OCI-LY7 (cell line): ENCODE measurements at places on chromosomes 6 and 20. TPM values are rescaled to one million over a fixed set of nuclear protein-coding genes. Genes with fewer than 3 reads are reported as not detected.

Gene CCR6
- 0.10 TPM in 1 of 2 replicates, not detected in the other for total RNA-seq

Gene OOEP
- total RNA-seq, result not detected in 2 replicates

Gene LGSN
- total RNA-seq, result 0.26 and 0.76 TPM in 2 replicates

Gene PNLDC1
- total RNA-seq, result not detected in 2 replicates

Gene MAN1A1
- total RNA-seq, result 74.3 and 78.9 TPM in 2 replicates

Gene BPIFB2
- total RNA-seq, result not detected in 2 replicates

Gene MYLK4
- 0.24 and 0.36 TPM in 2 replicates for total RNA-seq

Gene RREB1
- 5.5 and 7.1 TPM in 2 replicates for total RNA-seq

Gene TBC1D32
- total RNA-seq, result 5.1 and 7.5 TPM in 2 replicates

Gene B3GAT2
- total RNA-seq, result not detected in 2 replicates

Gene HLA-DQB1
- total RNA-seq, result 16.5 and 20.9 TPM in 2 replicates

Gene KHDC1L
- total RNA-seq, result not detected in 2 replicates

Gene C4B
- 3.7 and 4.2 TPM in 2 replicates for total RNA-seq

Gene DAAM2
- total RNA-seq, result 0.41 and 1.1 TPM in 2 replicates

Gene MYMX
- total RNA-seq, result not detected in 2 replicates

Gene WTAP
- total RNA-seq, result 115 and 117 TPM in 2 replicates

Gene ACTL10
- total RNA-seq, result 5.1 and 5.6 TPM in 2 replicates

Gene FAM229B
- 6.2 and 8.2 TPM in 2 replicates for total RNA-seq

Gene PKHD1
- not detected in 2 replicates for total RNA-seq

Gene SLC32A1
- total RNA-seq, result not detected in 2 replicates

Gene CLVS2
- total RNA-seq, result not detected in 2 replicates

Gene GABRR1
- total RNA-seq, result not detected in 2 replicates

Gene PRSS16
- total RNA-seq, result 12.0 and 13.3 TPM in 2 replicates

Gene HLA-DMB
- 77.0 and 78.5 TPM in 2 replicates for total RNA-seq

Gene LINC00237
- total RNA-seq, result not detected in 2 replicates

Gene C6orf52
- total RNA-seq, result 1.0 TPM in 1 of 2 replicates, not detected in the other

Gene SLC17A9
- 8.1 and 13.2 TPM in 2 replicates for total RNA-seq

Gene GLP1R
- total RNA-seq, result not detected in 2 replicates

Gene PET117
- total RNA-seq, result 19.4 and 20.9 TPM in 2 replicates

Gene ARMH2
- total RNA-seq, result not detected in 2 replicates

Gene ISM1
- total RNA-seq, result not detected in 2 replicates

Gene SIM1
- total RNA-seq, result not detected in 2 replicates

Gene NINL
- 0.55 and 0.57 TPM in 2 replicates for total RNA-seq

Gene MCM9
- 18.8 and 23.2 TPM in 2 replicates for total RNA-seq

Gene TPD52L1
- total RNA-seq, result not detected in 2 replicates

Gene ELOVL5
- total RNA-seq, result 97.1 and 107 TPM in 2 replicates

Gene EFCAB8
- total RNA-seq, result not detected in 2 replicates

Gene RSPH9
- total RNA-seq, result not detected in 2 replicates

Gene FAM120B
- 32.9 and 34.8 TPM in 2 replicates for total RNA-seq

Gene IL17F
- total RNA-seq, result not detected in 2 replicates

Gene ZCCHC3
- total RNA-seq, result 34.8 and 35.6 TPM in 2 replicates

Gene CAPN11
- total RNA-seq, result not detected in 2 replicates

Gene PPIL1
- 35.6 and 40.0 TPM in 2 replicates for total RNA-seq

Gene PAK1IP1
- 20.3 and 21.8 TPM in 2 replicates for total RNA-seq

Gene FAM83B
- not detected in 2 replicates for total RNA-seq

Gene HDDC2
- 119 and 121 TPM in 2 replicates for total RNA-seq

Gene CLPSL2
- not detected in 2 replicates for total RNA-seq

Gene RBM24
- total RNA-seq, result not detected in 2 replicates

Gene RFX6
- total RNA-seq, result not detected in 2 replicates

Gene CST4
- total RNA-seq, result not detected in 2 replicates

Gene ENPP1
- 0.34 and 0.39 TPM in 2 replicates for total RNA-seq
